ENCODE measurements at places on chromosomes 5 and 9.
A peak's percentile ranks its signal among the peaks of the same experiment; 100 is the strongest.

GRCh38 chr9:34560599-34561214 lies 28.8 kb downstream of the CNTFR start:
- DNase-seq = peak; percentile 33

DNA sequence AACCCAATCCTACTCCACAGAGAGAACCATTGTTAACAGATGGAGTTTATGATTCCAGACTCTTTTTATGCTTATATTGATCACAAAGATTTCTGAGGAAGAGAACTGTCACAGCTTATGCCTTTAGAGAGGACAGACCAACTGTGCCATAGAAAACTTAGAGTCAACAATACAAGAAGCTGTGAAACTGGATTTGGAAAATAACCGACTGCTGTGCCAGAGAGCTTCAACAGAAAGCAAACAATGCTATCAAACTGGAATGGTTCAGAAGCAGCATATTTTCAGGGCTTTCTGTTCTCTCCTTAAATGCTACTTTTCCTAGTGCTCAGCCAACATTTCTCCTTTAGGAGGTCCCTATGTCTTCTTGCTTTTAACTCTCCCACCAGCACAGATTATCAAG lies 5.0 kb downstream of the DCTN4 start:
- no peak for DNase-seq

DNA sequence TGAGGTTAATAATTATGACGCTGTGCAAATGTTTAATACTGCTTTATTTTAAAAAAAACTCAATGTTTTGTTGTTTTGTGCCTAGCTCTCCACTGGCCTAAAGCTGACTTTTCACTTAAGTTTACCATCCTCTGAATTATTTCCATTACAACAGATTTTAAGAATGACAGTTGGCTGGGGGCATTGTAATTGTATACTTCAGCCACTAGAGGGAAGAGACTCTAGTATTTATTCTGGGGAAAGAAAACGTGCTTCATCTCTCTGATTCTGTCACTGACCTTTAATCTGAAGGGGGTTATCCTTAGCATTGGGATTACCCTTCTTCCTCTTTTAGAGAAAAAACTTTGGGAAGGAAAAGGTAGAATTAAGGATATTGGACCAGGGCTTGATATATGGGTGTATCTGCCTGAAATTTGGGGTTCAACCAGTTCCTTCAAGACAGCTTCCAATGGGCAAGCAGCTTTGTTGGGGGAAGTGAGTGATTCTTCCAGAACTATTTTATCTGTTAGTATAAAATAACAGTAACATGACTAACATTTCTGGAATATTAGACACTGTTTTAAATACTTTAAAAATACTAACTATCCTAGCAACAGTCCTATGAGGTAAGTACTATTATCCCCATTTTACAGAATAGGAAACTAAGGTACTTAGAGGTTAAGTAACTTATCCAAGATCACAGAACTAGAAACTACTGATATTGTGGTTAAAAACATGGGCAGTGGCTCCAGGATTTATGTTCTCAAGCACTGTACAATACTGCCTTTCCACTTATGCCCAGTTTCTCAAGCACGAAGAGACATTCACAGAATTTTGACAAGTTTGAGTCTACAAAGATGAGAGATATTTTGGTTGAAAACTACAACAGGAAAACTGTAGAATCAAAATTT lies 208.4 kb downstream of the CD180 start:
- DNase-seq = peak; percentile 67

DNA sequence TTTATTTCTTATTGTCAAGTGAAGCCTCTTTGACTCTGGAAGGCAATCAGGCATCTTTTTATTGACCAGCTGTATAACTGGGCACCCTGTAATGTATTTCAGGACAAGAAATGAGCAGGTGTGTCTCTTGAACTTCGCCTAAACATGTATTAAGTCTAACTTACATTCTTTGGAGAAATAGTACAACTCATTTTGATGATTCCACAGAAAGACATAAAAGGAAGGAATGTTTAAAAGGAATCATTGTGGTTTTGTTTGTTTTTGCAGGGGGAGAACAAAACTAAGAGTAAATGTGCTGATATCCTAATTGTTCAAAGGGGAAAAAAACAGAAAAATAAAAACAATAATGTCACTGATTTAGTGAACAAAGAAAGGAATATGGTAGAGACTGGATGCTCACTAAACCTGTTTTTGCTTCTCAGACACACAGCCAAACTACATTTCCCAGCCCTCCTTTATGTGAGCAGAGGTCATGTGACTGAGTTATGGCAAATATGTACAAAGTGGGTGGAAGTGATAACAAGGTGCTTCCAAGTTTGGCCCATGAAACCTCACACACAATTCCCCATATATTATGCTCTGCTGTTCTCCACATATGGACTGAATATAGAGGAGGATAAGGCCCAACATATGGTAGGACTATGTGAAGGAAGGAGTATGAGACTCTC lies 150.6 kb upstream of the ACOT12 start:
- no peak for DNase-seq

DNA sequence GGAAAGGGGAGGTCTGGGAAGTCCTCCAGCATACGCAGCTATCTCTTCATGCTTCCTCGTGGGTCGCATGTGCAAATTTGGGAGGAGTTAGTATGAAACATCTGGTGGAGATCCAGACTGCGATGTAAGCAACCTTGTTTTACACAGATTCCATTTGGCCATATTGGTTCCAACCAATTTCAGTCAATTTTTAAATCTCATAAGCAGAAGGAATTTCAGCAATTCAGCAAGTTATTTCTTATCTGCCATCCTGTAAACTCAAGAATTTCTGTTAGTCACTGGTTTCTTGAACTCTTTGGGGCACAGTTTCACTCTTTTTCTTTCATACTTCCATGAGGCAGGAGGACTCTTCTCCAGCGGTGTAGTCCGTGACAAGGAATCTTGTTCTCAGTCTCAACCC lies 130.4 kb upstream of the CLINT1 start:
- no peak for DNase-seq

- DNase-seq = no peak
Measured at GRCh38 chr9:70488793-70489105, 74.3 kb upstream of the KLF9 start.

DNA sequence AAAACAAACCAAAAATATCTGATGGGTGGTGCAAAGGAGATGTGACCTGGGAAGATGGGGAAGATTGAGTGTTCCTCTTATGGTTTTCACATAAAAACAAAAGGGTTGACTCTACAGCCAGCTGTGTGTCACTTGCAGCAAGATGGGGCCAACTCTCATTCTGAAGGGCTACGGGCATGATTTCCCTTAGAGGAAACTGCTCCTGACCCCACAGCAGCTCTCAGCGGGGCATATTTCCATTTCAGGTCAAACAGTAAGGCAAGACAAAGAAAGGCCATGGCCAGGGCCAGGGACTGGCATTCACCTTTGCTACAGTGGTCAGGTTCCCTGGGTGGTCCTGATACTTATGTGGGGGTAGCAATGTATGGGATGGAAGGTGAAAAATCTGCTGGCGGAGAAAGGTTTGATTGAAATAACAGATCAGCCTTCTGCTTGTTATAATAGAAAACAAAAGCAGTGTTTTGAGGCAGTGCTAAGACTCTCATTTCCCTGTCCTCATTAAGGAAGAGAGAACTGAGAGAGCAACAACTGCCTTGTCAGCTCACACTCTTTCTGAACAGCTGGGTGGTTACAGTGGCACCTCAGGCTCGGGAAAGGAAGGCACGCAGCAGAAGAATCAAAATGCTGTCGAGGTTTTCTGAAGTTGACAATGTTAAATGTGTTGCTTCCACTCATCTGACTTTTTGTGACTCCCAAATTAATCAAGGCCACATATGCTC lies 120.7 kb upstream of the PCA3 start:
- peak; percentile 10 for DNase-seq

- DNase-seq = peak; percentile 5
Measured at GRCh38 chr9:70677055-70677735, 262.7 kb upstream of the KLF9 start.

DNA sequence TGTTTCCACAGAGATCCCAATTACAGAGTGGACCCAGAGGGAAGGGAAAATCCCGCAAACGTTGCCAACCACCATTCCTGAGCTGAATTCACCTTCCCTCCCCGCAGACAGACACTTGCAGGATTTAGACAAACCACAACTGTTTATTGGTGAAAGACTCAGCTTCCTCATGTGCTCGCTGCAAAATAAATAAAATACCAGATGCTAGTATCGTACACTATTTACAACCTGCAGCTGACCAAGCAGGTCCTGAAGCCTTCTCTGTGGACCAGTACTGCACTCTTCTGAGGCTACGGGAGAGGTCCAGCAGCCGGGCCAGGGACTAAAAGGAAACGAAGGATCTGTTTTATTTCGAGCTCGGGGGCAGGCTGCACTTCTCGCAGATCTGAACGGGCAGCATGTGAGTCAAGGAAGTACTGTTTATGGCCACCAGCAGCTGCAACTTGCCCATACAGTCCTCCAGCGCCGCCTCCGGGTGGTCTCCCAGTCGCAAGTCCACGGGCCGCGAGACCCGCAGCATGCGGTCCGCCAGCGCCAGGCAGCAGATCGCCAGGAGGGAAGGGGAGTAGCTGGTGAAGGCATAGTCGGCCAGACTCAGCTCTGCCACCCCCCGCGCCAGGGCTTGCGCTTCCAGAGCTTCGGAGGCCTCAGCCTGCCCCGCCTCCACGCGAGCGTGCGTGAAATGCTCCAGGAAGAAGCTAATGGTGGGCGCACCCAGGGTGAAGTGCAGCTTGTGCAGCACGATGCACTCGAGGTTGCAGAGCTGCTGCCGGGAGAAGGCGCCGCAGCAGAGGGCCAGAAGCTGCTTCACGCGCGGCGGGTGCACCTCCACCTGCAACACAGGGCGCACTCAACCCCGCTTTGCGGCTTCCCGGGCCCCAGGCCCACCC lies 2.1 kb downstream of the CCNO start:
- no peak for DNase-seq

GRCh38 chr5:2105141-2105540 lies 222.4 kb upstream of the IRX4 start:
- no peak for DNase-seq

- no peak for DNase-seq
Measured at GRCh38 chr9:110446171-110446570, 108.5 kb upstream of the TXNDC8 start.

- DNase-seq = no peak
Measured at GRCh38 chr5:146126068-146126467, 20.7 kb upstream of the PLAC8L1 start.

GRCh38 chr5:64861281-64861680 lies 92.6 kb downstream of the CWC27 start:
- DNase-seq = no peak

GRCh38 chr9:34555500-34555899 lies 32.7 kb upstream of the ENHO start:
- DNase-seq = no peak

GRCh38 chr9:95778957-95779356 lies 96.5 kb upstream of the ERCC6L2 start:
- no peak for DNase-seq
